ENCODE measurements at places on chromosomes 5 and 9.

DNA sequence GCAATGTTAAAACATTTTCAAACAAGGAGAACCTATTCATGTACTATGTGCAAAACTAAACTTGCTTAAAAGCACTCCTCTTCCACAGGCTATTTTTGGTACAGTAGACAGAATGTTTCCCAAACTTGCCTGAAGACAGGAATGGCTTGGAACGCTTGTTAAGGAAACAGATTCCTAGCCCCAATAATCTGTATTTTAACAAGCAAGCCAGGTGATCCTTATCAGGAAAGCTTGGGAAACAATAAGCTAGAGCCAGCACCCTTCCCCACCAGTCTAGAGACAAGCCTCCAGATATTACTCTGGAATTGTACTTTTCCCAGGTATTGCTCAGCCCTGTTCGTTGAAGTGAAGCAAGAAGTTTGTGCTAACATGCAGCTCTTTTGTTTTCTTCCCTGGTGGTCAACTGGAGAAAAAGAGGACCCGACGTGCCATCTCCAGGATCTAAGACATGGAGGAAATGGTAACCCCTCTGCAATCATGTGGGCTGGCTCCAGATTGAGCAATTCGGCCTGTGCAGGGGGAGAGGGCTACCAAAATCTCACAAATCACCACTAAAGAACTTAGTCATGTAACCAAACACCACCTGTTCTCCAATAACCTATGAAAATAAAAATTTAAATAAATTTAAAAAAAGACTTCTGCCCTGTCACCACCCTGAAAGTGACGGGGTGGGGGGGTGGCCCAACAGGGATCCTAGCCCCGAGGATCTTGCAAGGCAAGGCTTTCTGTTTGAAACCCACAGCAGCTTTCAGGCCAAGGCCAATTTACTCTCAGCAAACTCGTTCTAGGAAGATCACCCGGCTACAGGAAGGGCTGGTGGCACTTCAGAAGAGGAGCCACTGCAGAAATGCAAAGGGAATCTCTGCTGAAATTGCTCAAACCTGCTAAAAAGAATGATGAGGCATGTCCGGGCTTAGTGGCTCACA lies 48.6 kb downstream of the SHB start:
- no peak for DNase-seq

DNA sequence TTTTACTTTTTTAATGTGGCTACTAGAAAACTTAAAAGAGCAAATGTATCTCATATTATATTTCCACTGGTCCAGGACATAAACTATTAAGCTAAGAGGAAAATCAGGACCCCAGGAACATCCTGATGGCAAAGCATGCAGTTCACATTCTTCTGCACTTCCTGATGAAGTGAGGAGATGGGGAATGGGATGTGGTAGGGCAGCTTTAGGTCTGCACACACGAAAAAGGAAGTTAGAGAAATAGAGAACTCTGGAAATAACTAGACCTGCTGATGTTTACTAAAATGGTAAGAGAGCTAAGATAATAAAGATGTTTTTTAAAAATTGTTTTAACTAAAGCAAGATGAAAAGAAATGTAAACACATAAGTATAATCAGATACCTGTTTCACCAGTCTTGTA lies 39.7 kb upstream of the NIPBL start:
- no peak for DNase-seq

- no peak for DNase-seq
Observed at GRCh38 chr9:100086097-100086635, 12.6 kb downstream of the ERP44 start.

- DNase-seq = no peak
Observed at GRCh38 chr5:90285581-90285980, 124.0 kb downstream of the CETN3 start.

DNA sequence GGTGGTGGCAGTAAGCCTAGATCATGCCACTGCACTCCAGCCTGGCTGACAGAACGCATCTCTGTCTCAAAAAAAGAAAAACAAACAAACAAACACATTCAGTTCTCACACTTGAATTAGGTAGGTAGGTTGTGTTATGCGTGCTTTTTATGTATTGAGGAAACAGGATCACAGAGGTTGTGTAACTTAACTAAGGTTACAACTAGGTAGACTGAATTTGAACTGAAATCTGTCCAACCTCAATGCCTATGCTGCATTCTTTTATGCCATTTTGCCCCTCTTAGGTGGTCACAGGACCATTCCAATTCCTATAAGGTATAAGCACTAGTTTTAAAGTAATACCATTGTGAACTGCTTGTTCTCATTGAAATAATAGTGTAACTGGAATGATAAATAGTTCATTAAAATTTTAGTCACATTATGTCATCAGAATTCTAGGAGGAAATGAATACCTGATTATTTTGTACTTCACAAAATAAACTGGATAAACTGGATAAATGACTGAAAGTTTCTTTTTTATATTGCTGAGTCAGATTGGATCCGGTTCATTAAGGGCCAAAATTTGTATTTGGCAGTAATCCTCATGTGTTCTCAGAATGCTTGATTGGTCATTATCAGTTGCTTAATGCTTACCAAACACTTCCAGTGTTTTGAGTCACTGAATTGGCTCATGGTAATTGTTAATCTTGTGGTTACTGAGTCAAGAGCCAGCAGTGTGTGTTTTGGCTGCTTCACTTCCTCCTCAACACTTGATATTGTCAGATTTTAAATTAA lies 7.1 kb downstream of the UBAP1 start:
- DNase-seq = peak; percentile 94

DNA sequence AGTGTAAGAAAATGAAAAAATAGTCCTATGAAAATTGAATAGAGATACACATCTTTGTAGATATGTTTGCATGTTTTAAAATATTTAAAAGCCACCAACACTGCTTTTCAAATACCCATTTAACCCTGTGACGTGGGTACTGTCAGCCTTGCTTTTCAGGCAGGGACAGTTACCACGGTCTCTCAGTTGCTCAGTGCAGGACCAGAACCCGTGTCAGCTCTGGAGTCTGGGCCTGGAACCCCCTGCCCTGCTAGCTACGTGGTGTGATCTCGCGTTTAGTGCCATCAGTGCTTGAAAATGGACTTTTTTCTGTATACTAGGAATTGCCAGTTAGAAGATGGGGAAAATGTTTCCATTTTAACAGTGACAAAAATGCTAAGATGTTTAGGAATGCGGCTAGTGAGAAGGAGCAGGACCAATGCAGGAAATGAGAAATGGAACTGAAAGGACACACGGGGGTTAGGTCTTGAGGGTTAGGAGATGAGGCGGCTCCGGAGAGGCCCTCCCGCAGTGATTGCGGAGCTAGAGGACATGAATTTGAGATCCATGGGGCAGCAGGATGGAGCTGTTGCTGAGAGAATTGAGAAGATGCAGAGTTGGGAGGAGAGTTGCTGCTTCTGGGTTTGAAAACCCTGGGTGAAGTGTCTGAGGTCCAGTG lies 13.7 kb downstream of the RNU6ATAC start:
- no peak for DNase-seq

GRCh38 chr5:1782385-1783215 lies 17.0 kb downstream of the MRPL36 start:
- no peak for DNase-seq

DNA sequence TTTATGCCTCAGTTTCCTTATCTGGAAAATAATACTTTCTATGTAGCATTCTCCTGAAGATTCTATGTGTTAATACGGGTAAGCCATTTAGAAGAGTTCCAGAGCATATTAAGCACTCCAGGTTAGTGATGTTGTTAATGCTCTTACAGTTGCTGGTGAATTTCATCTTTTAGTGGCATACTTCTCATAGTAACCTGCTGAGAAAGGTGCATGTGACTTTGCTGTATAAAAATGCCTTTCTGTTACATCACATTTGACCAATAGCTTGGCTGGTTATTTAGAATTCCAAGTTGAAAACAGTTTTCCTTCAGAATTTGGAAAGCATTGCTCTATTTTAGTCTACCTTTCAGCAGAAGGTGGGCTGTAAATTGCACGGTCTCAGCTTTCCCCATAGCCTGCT lies 27.2 kb downstream of the GCNT1 start:
- DNase-seq = no peak

DNA sequence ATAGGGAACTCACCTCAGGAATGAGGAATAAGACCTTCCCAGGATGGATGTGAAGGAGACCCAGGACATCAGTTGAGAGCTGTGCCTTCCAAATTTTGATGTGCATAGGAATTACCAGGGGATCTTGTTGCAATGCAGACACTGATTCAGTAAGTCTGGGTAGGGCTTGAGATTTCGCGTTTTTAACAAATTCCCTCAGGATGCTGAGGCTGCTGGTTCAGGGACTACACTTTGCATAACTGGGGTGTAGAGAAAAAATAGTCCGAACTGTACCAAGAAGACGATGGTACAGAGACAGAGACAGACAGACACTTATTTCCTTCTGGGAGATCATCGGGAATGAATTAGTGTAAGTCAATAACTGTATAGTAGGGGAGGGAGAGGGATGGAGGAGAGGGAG lies 82.3 kb upstream of the FREM1 start:
- no peak for DNase-seq

DNA sequence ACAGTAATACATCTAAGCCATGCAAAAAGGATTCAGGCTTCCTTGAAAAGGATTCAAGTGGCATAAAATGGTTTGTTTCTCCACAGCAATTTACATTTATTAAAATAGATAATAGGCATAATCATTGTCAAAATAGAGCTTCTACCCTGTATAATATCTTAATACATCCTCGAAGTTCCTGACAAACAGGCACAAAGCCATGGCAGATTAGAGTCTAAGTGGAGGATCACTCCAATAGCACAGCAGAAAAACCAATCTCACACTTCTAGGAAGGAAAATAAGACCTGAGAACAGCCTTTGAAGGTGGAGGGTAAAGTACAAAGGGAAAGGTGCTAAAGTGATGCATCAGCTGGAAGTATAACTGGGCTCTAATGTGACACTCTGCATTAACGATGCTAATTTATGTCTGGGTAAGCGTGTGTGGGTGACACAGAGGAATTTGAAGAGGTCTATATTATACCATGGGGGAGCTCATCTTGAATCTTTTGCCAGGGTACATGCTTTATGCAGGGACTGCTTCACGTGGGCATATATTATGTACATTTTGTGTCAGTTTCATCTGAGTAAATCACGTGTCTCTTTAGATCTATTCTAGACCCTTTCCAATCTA lies 28.8 kb downstream of the PPP2R2B start:
- DNase-seq = no peak

DNA sequence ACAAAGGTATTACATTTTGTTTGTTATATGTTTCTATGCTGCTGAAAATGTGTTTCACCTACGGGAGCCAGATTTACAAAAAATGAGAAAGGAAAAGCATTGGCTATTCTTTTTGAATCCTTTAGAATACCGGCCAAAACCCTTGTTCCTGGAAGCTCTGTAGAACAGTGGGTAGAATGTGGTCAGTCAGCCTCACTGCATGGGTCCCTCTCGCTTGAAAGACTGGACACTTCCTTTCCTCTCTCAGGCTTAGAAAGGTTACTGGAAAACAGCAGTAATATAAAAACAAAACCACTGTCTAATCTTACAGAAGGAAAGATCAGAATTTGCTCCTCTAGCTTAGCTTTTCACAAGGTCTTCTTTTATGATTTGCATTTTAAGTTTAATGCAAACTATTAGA lies 45.1 kb downstream of the OSTF1 start:
- DNase-seq = no peak

DNA sequence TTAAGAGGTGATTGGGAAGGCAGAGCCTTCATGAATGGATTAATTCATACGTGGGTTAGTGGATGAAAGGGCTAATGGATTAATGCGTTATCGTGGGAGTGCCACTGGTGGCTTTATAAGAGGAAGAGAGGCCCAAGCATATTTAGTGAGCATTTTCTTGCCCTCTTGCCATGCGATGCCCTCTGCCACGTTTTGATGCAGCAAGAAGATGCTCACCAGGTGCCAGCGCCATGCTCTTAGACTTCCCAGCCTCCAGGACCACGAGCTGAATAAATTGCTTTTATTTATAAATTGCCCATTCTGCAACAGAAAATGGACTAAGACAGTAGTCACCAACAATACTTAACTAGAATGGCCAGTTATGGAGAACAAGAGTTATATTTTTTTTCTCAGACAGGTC lies 24.2 kb downstream of the DAPK1 start:
- no peak for DNase-seq

GRCh38 chr9:115442054-115442453 lies 324.1 kb upstream of the TNC start:
- DNase-seq = no peak

DNA sequence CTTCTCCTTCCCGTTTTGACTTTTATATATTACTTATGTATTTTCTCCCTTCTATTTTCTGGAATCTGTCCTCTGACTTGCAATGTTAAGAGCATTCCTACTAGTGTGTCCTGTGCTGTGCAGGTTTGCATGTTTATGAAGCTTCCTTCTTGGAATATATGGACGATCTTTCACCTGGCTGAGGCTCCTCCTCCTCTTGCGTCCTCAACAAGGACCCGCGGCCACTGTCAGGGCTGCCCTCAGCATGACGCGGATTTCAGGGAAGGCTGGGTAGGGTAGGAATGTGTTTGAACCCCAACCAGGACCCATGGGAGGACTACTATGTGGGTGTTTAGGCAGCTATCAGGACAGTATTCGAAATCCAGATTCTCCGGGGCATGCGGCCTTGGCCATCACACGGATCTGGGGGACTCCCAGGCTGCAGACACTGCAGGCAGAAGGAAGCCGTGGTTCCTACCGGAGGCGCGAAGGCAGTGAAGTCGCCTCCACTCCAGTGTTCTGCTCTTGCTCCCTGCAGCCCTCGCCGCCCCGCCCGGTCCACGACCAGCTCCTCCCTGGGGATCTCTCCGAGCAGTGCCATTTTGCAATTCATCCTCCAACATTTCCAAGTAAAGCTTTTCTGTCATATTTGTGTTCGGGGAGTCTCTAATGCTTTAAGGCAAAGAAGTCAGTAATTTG lies 37.0 kb upstream of the OSMR start:
- DNase-seq = no peak

- peak; percentile 39 for DNase-seq
Observed at GRCh38 chr5:112555691-112556090, 136.6 kb upstream of the EPB41L4A start.

DNA sequence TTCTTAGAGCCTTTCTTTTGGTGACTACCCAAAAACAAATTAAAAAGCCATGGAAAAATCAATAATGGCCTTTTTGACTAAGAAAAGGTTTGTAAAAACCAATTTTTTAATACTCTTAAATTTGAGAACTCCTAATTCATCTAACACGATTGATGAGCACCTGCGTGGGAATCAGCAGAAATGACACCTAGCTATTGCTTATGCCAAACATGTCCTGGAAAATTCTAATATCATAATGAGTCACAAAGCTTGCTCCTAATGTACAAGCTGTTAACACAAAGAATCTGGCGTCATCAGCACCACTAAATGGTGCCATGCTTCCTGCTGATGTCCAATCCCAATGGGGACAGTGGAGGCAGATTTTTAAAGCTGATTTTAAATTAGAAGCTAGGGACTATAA lies 146.2 kb upstream of the LRRTM2 start:
- DNase-seq = no peak

- DNase-seq = no peak
Observed at GRCh38 chr5:179865491-179866240, 7.0 kb upstream of the MRNIP start.

All from GM04503 (cell line).